C1 segment of cervical spinal cord (tissue), 14 donors: ENCODE measurements at places on chromosomes 6 and 20.

DNA sequence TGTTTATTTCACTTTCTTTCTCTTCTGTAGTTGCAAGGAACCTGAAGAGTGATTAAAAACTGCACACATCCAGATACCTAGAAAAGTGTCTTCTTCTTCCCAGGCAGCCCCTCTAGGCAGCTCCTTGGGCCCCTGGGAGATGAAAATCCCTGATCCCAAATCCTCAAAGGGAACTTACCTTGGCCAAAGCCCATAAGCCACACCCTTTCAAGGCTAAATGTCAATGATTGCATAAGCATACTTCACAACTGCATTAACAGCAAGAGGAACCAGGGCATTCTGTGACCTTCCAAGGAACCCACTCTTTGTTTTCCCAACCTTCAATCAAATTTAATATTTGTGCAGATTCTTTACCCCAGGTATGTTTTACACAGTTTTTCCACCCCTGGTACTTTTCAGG, 4.4 kb upstream of the HMGN3 start:
- no peak for DNase-seq

- DNase-seq, result no peak
Measured at GRCh38 chr6:19860235-19860877, 23.2 kb downstream of the ID4 start.

DNA sequence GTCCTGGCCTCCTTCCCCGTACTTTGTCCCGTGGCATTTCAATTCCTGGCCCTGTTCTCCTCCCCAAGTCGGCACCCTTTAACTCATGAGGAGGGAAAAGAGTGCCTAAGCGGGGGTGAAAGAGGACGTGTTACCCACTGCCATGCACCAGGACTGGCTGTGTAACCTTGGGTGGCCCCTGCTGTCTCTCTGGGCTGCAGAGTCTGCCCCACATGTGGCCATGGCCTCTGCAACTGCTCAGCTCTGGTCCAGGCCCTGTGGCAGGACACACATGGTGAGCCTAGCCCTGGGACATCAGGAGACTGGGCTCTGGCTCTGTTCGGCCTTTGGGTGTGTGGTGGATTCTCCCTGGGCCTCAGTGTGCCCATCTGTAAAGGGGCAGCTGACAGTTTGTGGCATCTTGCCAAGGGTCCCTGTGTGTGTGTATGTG, 58.5 kb downstream of the SRC start:
- no peak for DNase-seq

GRCh38 chr6:116369964-116370759, 585 bp upstream of the DSE start:
- no peak for DNase-seq

DNA sequence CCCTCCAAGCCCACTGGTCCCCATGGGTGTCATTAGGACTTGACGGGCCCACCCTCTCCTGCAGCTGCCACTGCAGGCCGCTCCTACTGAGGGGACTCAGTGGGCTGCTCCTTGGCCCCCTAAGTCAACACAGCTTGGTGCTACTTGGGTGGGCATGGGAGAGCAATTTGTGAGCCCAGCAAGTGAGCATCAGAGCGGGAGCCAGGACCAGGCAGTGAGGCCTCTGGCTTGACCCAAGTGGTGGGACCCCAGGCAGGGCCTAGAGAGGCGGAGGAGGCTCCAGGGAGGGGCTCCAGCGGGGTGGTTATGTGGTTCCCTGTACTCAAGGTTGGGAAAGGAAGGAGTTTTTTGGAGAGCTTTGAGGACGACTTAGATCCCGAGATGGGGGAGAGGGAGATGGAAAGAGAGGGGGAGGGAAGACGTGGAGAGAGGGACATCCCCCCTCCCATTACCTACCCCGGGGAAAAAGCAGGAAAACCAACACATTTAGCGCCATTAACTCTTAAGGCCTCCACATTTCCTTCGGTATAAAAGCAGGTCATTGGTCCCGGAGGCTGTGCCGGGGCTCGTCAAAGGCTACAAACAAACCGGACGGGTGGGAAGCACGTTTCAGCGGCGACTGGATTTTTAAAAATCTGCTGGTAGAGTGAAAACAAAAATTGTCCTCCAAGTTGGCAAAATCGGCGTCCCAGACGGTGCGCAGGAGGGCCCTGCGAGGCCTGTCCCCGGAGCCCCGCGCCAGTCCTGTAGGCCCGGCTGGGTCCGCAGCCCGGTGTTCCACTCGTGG, 8.8 kb downstream of the FOXC1 start:
- DNase-seq, result no peak
